ENCODE measurements at places on chromosomes 7 and 10.

DNA sequence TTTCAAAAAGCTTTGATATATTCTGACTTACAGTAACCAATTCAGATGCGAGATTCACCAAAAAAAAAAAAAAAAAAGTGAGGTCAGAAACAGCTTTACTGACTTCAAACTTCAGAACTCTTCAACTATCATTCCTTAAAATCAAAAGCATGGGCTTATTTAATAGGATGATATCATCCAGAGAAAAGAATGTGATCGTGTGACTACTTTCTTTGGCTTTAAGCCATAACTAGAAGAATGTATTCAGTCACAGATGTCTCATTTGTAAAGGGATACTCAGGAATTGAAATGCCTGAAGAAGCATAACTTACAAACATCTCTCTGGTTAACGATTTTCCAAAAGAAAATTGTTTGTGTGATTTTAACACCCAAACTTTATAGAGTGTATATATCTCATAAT lies 11.5 kb downstream of the TPK1 start:
- DNase-seq = no peak

DNA sequence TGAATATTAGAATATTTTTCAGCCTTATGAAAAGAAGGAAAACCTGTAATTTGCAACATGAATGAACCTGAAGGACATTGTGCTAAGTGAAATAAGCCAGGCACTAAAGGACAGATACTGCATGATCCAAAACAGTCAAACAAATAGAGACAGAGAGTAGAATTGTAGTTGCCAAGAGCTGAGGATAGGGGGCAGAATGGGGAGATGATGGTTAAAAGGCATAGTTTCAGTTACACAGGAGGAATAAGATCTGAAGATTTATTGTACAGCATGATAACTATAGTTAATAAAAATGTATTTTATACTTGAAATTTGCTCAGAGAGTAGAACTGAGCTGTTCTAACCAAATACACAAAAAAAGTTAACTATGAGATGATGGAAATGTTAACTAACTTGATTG lies 149.0 kb upstream of the TMEM106B start:
- DNase-seq = no peak

DNA sequence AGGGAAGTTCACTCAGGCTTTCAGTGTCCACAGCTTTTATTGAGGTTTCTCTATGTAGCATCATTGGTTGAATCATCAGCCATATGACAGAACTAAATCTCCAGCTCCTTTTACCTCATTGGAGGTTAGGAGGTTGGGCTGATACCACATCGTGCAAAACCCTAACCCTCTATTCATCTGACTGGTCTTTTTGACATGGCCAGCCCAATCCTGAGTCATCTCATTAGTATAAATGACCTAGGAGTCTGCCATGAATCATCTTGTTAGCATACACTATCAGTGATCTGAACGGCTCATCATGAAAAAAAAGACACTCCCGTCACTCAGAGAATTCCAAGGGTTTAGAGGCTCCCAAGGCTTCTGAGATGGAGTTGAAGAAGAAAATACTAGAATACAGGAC lies 669.8 kb upstream of the POT1 start:
- DNase-seq = no peak

DNA sequence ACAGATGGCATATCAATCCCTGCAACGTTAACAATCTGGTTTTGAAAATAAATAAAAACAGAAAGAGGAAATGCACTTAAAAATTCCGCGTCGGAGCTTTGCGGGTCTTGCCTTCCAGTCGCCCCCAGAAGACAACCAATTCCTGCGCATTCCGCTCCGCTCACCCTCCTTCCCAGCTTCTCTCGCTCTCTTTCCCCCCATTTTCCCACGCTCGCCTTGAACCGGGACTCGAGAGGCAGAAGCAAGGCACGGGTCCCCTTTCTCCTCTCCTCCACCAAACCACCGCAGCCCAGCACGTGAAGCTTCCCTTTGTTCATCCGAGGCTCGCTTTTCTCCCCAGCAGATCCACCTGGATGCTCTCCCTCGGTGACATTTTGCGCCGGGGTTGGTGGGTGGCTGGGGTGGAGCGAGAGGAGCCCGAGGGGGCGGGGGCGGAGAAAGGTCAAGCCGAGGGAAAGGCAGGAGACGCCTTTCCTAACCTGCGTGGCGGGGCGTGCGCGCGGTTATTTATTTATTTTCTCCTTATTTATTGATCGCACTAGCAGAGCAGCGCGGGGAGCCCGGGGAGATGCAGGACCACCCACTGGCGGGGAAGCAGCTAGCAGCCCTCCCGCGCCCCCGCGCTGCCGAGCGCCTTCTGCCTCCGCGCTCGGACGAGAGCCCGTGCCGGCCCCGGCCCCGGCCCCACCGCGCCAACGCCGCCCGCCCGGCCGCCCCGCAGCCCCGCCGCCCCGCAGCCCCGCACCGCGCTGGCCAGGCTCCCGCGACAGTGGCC lies at the start of gene KCND2:
Gene KCND2, plus strand, starts transcription at position 475 of the 775 bp plus-strand sequence.
- DNase-seq = no peak

- DNase-seq = no peak
Observed at GRCh38 chr7:105087981-105088380, 74.0 kb downstream of the KMT2E start.

- no peak for DNase-seq
Observed at GRCh38 chr7:88480271-88480670, 173.6 kb upstream of the STEAP4 start.

DNA sequence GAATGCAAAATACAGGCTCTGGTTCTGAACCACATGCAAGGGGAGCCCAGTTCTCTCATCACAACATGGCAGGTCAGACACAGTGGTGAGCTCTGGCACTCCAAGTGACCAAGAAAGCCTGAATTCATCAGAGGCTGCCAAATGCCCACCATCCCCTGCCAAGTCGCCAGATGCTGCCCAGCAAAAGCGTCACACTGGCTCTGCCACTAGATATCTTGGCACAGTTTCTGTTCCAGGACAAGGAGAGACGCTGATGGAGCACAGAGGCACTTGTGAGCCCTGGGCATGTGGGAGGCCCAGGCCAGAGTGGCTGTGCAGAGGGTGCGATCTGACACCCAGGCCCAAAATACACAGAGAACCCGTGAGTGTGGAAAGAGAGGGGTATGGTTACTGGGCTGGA lies 57.8 kb downstream of the GAD2 start:
- DNase-seq = no peak

GRCh38 chr10:45419676-45420025 lies 45.6 kb downstream of the ALOX5 start:
- no peak for DNase-seq

DNA sequence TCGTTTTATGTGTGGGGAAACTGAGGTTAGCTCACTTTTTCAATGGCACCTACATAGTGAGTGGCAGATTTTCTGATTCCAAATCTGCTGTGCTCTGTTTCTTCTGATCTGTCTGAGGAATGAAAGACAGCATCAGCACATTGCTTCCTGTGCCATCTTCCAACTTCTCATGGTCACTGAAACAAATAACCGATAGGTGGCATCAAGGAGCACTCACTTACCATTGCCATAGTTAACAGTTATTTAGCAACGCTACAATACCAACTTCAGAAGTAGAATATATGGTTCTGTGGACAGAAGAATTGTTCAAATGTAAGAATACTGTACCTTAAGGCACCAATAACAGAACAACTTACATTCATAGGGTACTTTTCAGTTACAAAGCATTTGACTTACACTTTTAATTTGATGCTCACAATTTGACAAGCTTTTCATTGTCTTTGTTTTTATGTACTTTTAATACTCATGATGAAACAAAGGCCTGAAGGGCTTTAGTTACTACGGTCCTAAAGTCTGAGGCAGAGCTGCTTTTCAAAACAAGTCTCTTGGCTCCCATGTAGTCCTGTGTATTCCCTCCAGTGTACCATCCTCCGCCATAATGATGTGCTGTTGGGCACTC lies 228.9 kb upstream of the TCF7L2 start:
- no peak for DNase-seq

DNA sequence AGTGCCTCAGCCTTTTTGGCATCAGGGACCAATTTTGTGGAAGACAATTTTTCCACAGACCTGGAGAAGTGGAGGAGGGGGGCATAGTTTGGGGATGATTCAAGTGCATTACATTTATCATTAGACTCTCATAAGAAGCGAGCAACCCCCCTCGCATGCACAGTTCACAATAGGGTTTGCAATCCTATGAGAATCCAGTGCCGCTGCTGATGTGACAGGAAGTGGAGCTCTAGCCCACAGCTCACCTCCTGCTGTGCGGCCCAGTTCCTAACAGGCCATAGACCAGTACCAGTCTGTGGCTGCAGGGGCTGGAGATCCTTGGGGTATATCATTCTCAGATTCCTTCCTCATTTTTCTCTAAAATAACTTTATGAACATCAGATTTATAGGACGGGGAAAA lies 50.8 kb downstream of the ATAD1 start:
- no peak for DNase-seq

GRCh38 chr7:134985894-134986362 lies 380 bp upstream of the AGBL3 start:
- DNase-seq = no peak

- DNase-seq = no peak
Observed at GRCh38 chr7:108454674-108455550, 1.3 kb downstream of the NRCAM start.

- no peak for DNase-seq
Observed at GRCh38 chr7:128962899-128963298, 25.2 kb downstream of the IRF5 start.

DNA sequence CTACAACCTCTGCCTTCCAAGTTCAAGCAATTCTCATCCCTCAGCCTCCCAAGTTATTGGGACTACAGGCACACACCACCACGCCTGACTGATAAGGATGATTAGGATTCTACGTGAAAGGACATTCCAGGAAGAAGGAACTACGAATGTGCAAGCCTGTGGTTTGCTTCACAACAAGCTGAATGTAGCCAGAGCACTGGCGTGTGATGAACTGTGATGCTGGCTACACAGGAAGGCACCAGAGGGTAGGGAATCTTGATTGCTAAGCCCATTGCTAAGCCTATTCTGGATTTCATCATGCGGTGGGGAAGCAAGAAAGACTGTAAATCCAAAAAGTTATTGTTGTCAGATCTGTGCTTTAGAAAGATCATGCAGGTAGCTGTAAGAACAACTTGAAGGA lies 72.3 kb upstream of the SRRM3 start:
- no peak for DNase-seq

- no peak for DNase-seq
Observed at GRCh38 chr7:82257118-82257695, 186.4 kb downstream of the CACNA2D1 start.

DNA sequence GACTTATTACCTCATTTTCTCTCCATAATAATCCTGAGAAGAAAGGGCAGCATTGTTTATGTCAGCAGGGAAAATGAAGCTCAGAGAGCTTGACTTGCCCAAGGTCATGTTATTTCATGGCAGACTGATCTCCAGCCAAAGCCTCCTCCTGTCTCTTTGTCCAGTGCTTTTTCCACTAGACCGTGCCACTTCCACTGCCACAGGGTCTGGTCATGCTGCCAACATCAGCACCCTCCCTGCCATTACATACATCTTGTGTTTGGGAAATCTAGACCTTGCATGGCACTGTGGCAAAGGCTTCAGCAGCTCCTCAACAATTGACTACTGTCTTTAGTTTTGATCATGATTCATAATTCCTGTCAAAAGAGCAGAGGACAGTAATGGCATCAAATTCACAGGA lies 25.1 kb downstream of the NRCAM start:
- DNase-seq = no peak

- no peak for DNase-seq
Observed at GRCh38 chr10:119401671-119402395, 140.7 kb downstream of the RGS10 start.

DNA sequence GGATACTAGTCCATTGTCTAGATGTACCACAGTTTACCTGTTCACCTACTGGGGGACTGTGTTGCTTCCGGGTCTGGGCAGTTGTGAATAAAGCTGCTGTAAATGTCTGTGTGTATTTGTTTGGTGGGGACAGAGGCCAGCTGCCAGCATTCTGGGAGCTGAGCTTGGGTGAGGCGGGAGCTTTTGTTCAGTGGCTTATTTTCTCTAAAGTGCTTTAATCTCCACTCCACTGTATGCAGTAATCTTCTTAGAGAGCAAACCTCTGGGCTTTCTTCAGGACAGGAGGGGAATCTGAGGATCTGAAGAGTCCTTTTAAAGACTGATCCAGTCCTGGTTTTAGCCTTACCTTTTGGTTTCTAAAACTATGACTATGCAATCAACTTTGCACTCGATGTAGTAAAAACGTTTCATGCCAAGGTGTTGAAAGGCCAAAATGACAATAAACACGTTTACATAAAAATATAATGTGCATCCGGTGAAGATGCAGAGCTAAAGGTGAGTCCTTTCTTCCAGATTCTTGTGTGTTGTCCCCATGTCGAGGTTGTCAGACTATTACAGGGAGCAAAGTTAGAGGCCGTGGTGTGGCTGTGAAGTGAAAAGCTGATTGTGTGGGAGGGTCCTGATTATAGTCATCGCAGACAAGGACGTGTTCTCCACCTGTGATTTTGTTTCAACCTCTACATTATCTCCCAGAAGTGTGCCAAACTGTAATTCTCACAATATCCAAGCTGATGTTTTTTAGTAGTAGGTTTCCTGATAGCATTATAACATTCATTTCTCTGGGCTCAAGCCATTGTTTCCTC lies 279.8 kb downstream of the CAMK1D start:
- DNase-seq = no peak

GRCh38 chr10:95459446-95460045 lies 101.6 kb downstream of the SORBS1 start:
- DNase-seq = no peak

GRCh38 chr10:92213049-92213448 lies 77.8 kb downstream of the CPEB3 start:
- DNase-seq = no peak

- DNase-seq = no peak
Observed at GRCh38 chr10:99788598-99789256, 6.3 kb downstream of the ABCC2 start.

- DNase-seq = peak; percentile 72
Observed at GRCh38 chr10:76882245-76882644, 755.4 kb downstream of the KCNMA1 start.

- DNase-seq = peak; percentile 28
Observed at GRCh38 chr7:25098096-25099046, 26.7 kb downstream of the CYCS start.

- DNase-seq = no peak
Observed at GRCh38 chr7:79749856-79750255, 296.4 kb upstream of the MAGI2 start.

GRCh38 chr7:139860090-139860775 lies 31.2 kb downstream of the TBXAS1 start:
- DNase-seq = peak; percentile 58

DNA sequence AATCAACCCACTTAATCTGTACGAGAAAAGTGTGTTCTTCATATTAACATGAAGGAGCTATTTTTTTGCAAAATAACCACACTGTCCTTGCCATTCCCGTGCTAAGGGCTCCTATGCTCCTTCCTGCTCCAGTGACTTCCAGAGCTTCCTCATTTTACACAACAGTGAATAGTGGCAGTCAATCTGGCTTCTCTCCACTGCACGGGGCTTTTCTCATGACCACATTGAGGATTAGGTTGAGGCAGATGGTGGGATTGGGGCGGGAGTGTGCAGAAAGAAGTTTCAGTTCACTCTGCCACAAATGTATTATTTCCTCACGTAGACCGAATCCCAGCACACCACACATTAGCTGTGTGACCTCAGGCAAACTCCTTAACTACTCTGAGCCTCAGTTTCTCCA lies 235.1 kb downstream of the ARHGAP12 start:
- DNase-seq = no peak

Data from GDM1 (cell line).